Activated T-cell treated with anti-CD3 and anti-CD28 coated beads for 4 hours (primary cell): ENCODE measurements at places on chromosomes 2 and 18.

- no peak for DNase-seq
Observed at GRCh38 chr2:111145103-111145760, 24.5 kb downstream of the BCL2L11 start.

- no peak for DNase-seq
Observed at GRCh38 chr18:58998401-58999203, 133.9 kb downstream of the ZNF532 start.

- DNase-seq, result no peak
Observed at GRCh38 chr2:64259312-64259711, 115.1 kb upstream of the PELI1 start.

DNA sequence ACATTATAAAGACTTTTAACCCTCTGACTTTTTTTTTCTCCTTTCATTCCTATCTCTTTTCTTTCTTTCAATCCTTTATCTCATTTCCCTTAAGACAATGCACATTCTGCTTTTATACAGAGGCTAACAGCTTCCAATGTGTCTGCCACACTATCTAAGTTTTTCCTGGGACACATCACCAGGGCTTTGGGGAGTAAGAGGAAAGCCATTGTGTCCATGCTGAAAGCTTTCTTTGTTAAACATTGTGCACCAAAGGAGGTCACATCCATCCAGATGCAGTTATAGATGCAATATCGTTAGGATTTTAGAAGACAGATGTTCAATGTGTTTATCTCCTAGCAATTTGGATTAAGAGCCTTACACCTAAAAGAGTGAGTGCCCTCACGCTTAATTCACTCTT lies 534.1 kb downstream of the CNTNAP5 start:
- DNase-seq, result no peak

- no peak for DNase-seq
Observed at GRCh38 chr2:71826826-71827523, 320.7 kb downstream of the CYP26B1 start.

- DNase-seq, result no peak
Observed at GRCh38 chr2:128157644-128158043, 66.6 kb downstream of the UGGT1 start.

DNA sequence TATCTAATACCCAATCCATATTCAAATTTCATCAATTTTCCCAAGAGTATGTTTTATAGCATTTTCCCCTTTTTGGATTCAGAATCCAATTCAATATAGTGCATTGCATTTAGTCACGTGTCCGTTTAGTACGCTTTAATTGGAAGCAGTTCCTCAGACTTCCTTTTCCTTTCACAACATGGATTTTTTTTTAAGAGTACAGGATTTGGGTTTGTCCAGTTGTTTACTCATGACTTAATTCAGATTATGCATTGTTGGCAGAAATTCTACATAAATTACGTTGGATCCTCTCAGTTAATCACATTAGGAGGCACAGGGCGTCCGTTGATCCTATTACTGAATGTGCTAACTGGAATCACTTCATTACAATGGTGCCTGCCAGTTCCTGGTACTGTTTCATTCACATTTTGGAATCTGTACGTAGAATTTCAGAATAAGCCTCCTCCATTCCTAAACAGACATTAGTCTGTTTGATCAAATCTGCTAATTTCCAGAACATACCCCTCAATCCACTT lies 70.0 kb upstream of the ATIC start:
- DNase-seq, result no peak

GRCh38 chr2:202682274-202682673 lies 47.5 kb downstream of the FAM117B start:
- DNase-seq, result no peak
